ENCODE measurements at places on chromosomes 2 and 18.

GRCh38 chr2:60044484-60044883 is 509.0 kb downstream of the BCL11A start:
- no peak for DNase-seq

DNA sequence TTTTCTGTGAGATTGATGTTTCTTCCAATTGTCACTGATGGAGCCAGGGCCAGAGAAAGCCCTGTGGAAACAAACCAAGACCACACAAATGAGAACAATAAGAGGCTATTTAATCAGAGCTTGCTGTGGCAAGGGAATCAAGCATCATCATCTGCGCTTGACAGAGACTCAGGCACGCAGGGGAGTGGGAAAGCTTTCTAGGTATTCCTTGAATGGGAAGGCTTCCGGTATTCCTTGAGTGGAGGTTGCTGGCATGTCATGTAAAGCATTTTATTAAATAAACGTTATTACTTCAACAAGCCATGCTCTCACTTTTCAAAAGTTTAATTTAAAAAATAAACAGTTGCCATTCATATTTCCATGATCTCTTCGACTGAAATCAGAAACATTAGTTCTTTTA is 194.6 kb upstream of the SYT4 start:
- no peak for DNase-seq

DNA sequence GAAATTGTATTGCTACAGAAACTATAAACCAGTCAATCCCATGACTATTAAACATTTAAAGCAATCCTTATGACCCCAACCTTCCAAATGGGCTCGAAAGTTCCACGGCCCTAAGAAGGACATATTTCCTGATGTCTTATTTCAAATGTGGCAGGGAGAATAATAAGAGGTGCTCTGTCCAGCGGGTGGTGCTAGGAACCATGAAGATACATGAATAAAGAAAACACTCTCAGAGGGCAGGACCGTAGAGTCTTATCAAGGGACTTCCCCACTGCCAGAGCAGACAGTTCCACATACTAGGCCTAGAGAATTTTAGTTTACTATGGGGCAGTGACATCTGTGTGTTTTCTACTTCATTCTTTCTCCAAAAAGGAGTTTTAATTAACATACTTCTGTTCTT is 187.1 kb upstream of the PIK3C3 start:
- DNase-seq, result no peak

DNA sequence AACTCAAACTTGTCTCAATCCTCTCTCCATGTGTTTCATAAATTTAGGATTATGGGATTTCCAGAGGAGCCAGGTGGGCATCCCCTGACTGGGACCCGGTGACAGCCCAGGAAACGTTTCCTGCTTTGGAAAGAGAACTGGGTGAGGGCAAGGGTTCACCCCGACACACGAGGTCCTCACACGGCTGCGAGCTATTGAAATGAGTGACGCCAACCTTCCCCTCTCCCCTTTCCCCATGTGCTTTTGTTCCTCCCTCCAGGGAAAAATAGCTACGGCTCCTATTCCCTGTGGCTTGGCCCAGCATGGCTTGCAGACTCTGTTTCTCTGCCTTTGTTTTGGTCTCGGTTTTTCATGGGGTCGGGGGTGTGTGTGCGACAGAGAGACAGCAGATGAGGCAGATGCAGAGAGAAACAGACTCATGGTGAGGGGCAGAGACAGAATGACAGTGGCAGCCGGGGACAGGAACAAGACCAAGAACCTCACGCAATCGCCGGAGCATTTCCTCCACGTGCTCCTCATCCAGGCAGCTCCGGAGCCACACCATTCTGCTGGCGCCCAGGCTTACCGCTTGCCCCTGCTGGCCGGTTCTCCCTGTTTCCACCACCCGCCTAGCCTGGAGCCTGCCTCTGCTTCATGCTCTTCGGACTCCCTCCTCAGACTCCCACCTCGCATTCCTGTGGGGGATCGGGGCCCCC is 238.5 kb downstream of the DYSF start:
- no peak for DNase-seq

DNA sequence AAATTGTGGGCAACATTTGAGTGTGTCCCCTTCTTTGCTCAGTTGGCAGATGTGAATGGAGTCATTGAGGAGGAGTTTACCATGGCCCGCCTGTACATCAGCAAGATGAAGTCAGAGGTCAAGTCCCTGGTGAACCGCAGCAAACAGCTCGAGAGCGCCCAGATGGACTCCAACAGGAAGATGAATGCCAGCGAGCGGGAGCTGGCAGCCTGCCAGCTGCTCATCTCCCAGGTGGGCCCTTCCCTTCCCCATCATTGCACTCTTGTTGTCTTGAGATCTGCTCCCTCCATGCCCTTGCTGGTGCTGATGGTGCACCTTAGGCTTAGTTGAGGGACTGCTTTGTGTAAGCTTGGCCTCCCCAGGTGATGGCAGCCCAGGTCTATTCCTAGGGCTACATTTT is 47.5 kb upstream of the LYPD6B start:
- peak; percentile 46 for DNase-seq

DNA sequence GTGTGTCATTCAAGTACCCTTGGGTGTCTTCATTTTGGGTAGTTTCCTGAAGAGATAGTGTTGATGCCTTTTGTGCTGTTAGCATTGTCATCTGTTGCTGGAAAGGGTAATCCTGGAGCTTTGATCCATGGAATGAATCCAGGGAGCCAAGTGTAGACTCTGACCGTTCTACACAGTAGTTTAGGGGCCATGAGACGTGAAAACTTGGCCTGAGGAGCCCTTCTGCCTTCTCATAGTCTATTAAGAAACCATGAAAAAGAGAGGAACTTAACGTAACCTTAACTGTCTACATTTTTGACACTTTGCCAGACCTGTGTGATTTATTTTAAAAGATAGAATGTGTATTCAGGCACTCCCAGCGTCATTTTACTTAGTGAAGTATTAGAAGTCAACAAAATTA is 194.0 kb downstream of the BABAM2 start:
- DNase-seq, result no peak

- no peak for DNase-seq
Measured at GRCh38 chr18:39571511-39571910, 2005.9 kb upstream of the CELF4 start.

DNA sequence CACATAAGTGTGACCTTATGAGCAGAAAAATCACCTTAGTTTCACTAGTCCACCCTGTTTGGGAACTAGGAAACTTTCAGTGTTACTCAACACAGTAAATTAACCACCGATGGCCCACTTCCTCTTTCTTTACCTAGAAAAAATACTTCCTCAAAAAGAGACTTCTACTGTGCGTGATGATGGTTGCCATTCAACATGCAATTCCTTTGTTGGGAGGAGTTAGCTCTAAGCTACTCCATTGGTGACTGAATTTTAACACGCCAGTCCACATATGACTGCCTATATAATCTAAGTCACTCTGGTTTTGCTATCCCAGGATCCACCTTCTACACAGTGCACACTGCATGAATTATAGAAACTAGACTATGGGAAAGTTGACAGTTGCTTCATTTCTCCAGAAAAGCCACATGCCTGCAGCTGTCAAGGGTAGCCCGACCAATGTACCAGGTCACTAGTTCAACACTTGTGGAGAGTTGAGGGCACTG is 47.8 kb upstream of the REG3G start:
- no peak for DNase-seq

DNA sequence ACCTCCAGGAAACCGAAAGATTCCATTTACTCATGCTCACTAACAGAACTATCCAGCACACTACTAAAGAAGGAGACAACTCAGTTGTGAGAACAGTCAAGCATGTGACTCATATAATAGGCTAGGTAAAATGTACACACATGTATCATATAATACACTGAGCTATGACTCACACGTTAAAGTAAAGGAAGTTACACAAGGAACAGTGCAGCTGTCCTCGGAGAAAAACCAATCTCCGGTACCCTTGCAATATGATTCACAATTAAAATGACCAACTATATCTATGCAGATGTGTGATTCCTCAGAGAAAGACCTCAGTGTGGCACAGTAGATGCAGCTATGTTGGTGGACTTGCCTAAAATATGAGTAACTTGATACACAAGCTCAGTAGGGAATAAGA is 76.5 kb downstream of the STRN start:
- no peak for DNase-seq

- no peak for DNase-seq
Measured at GRCh38 chr2:201931475-201931874, 102.2 kb upstream of the FZD7 start.

DNA sequence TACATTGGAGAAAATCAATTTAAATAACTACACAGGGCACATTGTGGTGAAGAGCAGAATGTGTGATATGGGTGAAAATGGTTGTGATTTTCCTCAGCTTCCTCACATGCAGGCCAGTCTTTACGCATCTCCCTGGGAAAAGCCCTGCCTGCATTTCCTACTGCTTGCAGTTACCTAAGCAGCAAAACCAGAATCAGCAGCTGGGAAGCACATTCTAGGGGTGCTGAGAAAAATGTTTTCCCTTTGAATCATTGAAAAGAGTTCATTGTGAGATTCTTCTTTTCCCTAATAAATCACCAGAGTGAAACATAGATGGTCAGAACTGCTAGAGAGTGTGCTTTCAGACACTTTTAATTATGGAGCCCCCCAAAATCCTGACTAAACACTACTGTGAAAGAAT is 656.0 kb downstream of the TDRD15 start:
- DNase-seq, result no peak

- no peak for DNase-seq
Measured at GRCh38 chr2:55415300-55415699, 4.4 kb downstream of the CCDC88A start.

GRCh38 chr2:233857511-233858141 is 3.3 kb upstream of the HJURP start:
- no peak for DNase-seq

GRCh38 chr2:206979365-206979764 is 40.0 kb downstream of the CPO start:
- no peak for DNase-seq

DNA sequence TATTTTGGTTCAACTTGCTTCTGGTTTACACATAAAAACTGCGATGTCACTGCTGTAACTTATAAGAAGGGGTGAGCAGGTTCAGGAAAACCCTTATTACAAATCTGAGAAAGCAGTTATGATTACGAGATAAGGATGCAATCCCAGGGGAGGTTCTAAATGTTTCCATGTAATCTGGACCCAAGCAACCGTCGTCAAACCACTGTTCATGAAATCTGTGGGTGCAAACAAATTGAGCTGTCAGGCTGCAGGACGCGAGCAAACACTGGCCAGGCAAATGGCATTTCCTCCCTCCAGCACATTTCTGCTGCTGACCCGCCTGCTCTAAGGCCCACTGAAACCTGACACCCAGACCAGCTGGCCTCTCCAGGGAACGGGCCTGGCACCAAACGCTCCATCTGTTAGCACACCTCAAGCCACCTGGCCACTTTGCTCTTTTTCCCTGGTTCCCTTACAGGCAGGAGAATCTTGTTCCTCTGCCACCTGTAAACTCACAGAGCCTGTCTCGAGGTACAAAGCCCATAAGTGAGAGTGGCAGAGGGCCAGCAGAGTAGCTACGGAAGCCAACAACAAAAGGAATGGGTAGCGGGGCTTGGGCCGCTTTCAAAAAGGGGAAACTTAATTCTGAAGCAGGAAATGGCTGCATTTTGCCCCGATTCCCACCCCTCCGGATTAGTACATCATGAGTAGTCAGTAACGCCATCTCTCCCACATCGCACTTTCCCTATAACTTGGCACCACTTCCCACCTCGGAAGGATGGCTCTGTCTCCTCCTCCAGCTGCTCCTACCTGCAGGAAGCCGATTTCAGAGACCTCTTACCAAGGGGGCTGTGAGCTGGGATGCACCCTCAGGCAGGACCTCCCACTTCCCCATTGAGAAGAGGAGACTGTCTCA is 26.5 kb downstream of the CRACDL start:
- DNase-seq, result peak; percentile 96

DNA sequence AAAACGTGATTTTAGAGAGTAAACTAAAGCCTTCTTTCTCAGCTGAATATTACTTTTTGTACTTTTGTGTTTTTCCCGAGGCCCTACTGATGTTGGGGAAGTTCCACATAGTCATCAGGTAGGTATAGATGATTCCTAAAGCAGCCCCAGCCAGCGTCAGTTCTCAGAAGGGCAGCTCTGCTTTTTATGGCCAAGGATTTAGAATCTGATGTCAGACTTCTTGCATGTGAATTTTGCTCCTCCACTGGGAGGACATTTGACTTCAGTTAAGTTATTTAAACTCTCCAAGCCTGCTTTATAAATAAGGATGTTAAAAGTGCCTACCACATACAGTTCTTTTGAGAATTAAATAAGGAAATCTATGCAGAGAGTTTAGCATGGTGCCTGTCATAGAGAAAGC is 130.8 kb downstream of the NCKAP5 start:
- DNase-seq, result no peak

DNA sequence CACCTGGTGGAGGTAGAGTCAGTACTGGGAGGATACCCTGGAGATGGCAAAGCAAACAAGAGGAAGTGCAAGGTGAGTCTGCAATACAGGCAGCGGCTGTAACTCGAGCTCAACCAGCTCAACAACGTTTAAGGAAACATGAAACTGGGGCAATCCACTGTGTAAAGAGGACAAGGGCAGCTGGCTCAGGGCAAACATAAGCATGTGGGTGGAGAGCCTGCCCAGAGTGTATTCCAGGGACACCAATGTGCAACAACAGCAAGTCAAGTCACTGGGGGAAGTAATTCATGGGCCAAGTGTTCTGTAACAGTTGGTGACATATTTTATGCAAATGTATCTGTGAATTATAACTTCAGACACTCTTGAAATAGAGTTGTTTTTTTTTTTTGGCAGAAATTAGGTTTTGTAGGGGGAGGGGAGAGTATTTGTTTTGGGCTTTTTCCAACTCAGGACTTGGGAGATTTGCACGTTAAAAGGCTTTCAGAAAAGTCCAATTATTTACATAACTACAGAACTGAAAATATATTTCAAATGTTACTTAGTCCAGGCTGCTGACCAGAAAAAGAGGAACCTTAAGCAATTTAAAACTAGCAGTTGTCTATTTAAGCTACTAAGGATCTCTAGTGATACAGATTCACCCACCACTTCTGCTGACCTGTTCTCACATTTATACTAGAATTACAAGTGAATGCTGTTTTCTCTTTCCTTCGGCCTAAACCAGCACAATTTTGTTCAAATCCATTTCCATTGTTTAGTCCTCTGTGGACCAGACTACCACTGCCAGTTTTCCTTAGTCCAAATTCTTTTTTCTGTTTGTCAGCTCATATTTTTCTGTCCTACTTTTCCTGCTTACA is 18.6 kb downstream of the NRXN1 start:
- peak; percentile 95 for DNase-seq

DNA sequence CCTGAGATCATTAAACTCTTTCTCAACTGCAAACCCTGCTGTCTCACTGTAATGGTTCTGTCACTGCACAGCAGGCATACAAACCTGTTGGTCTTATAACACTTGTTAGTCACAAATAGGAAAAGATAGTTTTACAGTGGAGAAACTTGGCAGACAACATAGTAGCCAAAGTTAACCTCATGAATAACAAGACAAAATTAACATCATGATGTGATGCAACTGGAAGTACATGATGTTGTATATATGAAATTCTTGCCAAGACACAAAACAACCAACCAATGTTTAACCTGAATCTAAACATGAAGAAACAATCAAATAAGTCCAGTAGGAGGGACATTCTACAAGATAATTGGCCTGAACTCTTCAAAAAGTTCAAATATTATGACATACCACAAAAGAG is 189.3 kb downstream of the RNF152 start:
- no peak for DNase-seq

- no peak for DNase-seq
Measured at GRCh38 chr2:231387904-231388724, 7.4 kb upstream of the B3GNT7 start.

GRCh38 chr2:240635121-240635997 is 10.1 kb downstream of the GPR35 start:
- no peak for DNase-seq

All from NCI-H187 (cell line).